CD8-positive, alpha-beta memory T cell (primary cell): ENCODE measurements at places on chromosomes 12 and 14.

- H3K27ac ChIP-seq, result no peak overlapping the region
- no peaks in the 10 kb centered on the region for H3K36me3 ChIP-seq
- H3K4me1 ChIP-seq, result no peaks in the 10 kb centered on the region
- peak; percentile 44 for DNase-seq
Observed at GRCh38 chr12:55188974-55189556, 31.8 kb upstream of the OR10A7 start.

- H3K4me1 ChIP-seq, result no peaks in the 10 kb centered on the region
- peaks cover 14% of the 10 kb centered on the region for H3K36me3 ChIP-seq
- no peak overlapping the region for H3K4me3 ChIP-seq
- H3K27me3 ChIP-seq, result no peaks in the 10 kb centered on the region
- no peak for DNase-seq
- H3K27ac ChIP-seq, result no peak overlapping the region
Observed at GRCh38 chr14:77470224-77470870, 12.5 kb downstream of the AHSA1 start.

- H3K4me1 ChIP-seq, result no peaks in the 10 kb centered on the region
- H3K36me3 ChIP-seq, result no peaks in the 10 kb centered on the region
- peaks cover 3% of the 10 kb centered on the region for H3K27me3 ChIP-seq
- H3K27ac ChIP-seq, result no peak overlapping the region
- no peak for DNase-seq
Observed at GRCh38 chr12:65162609-65163008, 6.8 kb upstream of the LEMD3 start.

- no peak overlapping the region for H3K27ac ChIP-seq
- H3K4me1 ChIP-seq, result no peaks in the 10 kb centered on the region
- H3K4me3 ChIP-seq, result no peak overlapping the region
- no peak for DNase-seq
- H3K36me3 ChIP-seq, result no peaks in the 10 kb centered on the region
Observed at GRCh38 chr14:96603350-96604255, 101.4 kb downstream of the PAPOLA start.
